ENCODE measurements at places on chromosomes 2 and 18.

GRCh38 chr18:21408681-21409080 is 166.6 kb downstream of the GREB1L start:
- no peak for DNase-seq

- DNase-seq: no peak
These were observed 30.5 kb upstream of the RMDN2 start for GRCh38 chr2:37894601-37895000.

- DNase-seq: no peak
These were observed 59.3 kb downstream of the MYL12B start for GRCh38 chr18:3321133-3321812.

DNA sequence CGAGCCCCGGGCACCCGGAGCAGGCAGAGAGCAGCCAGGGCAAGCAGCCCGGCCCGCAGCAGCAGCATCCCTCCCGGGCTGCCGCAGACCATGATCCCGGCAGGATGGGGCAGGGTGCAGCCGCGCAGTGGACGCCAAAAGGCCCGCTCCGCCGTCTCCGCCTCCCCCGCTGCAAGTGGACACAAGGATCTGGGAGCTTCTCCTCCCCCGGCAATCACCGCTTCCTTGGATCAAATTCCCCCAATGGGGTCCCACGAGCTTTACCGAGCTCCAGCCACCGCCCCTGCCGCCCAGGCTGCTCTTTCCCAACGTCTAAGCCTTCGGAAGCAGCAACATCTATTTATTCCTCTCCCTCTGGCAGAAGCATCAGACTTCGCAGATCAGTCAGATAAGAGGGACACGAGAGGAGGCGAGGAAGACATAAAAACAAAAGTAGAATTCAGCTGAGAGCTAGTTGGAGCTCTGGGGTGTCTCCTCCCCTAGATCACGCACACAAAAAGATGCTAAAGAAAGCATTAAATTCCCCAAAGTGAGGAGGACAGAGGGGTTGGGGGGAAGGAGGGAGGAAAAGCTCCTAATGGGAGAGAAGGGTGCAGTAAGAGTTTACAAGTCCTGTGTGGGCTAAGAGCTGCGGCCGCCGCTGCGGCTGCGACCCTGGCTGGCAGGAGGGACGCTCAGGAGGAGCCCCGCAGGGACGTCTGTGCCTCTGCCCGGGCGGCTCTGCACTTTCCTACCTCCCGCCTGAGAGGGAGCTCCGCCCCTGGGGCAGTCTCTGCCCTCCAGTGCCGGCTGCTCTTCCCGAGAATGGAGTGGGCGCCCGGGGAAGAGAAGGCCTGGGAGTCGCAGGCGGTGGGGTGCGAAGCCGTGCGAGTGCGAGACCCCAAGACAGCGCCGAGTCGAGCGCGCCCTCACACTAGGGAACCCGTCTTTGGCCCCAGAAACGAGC is at the start of gene FRZB:
FRZB (minus strand) TSS at position 177 of the 946 bp plus-strand sequence; CDS start at position 92, 85 bp downstream.
- DNase-seq: no peak

DNA sequence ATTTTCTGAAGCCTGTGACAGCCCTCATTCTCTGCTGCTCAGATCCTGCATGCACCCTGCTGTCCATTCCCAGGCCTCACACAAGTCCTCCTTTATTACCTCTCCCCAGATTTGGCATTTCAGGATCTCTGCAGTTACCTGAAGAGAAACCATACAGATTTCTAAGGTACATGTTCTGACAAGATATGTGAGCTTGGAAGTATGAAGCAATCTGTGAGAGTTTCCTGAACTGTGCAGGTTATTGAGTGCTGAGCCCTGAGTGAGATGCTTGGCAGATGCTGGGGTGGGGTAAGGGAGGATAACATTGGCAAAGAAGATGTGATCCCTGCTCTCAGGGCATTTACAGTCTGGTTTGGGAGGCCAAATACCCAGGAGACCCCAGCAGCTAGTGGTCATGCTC is 122.1 kb upstream of the STPG4 start:
- DNase-seq: no peak

DNA sequence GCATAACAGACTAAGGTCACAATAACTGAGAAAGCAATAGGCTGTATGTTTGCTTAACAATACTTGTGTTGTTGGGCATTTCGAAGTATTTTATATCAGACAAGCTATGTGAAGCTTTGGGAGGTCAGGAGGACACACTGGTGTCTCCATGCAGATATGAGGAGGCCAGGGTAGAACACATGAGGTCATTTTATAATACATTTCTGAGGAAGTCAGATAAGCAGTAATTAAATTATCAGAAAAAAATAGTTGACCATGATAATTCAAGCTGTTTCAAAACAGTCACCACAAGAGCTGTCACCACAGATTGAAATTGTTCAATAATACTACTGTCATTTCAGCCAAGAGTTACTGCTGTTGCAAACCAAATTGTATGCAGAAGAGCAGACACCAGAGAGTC is 160.6 kb downstream of the RIT2 start:
- DNase-seq: no peak

DNA sequence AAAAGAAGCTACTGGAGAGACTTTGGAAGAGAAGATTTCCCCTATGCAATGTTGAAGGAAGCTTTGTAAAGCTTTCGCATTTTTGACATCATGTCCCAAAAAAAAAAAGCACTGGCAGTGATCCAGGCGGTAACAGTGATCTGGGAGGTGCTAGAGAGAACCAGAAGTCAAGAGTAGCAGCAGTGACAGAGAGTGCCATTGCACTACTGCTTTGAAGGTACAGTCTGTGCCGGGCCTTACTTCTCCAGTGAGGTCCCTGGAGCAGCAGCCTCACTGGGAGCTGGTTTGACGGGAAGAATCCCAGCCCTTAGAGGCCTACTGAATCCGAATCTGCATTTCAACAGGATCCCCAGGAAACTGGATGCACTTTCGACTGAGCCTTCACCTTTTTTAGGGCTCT is 50.9 kb upstream of the ATL2 start:
- DNase-seq: no peak

DNA sequence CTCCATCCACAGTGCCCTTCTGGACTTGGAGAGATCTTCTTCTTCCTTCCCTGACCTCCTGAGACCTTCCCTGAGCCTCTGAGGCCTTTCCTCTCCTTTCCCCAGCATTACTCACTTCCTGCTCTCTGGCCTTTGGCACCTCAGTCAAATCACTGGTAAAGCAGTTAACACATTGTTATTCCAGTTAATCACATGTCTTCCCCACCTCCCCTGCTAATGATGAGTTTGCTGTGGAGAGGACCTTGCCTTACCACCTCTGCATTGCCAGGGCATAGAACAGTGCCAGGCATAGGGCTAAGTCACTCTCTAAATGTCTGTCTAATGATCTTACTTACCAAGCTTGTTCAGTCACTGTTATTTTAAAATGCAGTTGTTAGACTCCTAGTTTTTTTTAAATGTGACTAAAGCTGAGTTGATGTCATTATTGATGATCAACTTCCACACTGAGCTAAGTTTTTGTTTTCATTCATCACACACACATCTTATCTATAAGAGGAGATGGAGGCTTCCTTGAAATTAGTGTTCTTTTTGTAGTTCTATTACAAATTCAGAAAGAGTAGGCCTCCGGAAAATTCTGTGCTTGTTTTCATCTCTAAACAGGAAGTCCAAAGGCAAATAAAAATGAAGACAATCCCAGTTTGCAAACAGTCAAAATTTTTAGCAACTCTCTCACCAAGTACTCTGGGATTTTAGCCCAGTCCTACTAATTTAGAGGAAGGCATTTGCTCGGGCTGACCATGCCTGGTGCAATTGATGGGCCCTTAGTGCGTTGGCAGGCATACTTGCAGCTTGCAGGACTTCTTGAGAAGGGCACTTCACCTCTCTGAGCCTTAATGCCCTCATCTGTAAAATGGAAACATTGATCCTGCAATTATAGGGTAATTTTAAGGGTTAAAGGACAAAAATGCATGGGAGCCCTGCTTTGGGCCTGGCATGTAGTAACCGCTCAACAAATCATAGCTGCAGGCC is 113.7 kb upstream of the SPRED2 start:
- no peak for DNase-seq

GRCh38 chr2:234841321-234842015 is 110.3 kb upstream of the SH3BP4 start:
- DNase-seq: no peak

DNA sequence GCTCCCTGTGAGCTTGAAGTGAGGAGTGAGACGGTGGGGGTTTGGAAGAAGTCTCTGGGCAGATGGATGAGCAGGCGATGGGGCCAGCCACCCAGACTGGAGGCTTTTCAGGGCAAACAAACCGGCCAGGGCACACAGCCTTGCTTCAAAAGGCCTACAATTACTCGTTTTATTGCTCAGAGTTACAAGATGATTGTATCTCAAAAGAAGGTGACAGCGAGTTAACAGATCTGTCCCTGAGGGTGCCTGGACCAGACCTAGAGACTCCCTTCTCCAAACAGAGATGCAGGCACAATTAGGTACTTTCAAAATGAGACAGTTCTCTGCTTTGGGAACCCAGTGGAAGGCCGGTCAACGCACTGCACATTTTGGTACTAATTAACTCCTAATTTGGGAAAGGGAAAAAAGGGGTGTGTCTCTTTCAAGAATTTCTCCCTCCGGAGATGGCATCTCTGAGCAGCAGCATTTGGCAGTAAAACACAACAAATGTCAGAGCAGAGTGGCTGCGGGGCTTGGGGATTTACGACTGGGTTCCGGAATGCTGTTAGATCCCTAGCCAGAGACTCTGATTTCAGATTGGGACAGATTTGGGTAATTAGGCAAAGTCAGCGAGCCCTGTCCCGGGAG is 226.7 kb downstream of the TTC32 start:
- DNase-seq: no peak

- DNase-seq: no peak
These were observed 76.7 kb downstream of the CRACDL start for GRCh38 chr2:98859323-98859722.

DNA sequence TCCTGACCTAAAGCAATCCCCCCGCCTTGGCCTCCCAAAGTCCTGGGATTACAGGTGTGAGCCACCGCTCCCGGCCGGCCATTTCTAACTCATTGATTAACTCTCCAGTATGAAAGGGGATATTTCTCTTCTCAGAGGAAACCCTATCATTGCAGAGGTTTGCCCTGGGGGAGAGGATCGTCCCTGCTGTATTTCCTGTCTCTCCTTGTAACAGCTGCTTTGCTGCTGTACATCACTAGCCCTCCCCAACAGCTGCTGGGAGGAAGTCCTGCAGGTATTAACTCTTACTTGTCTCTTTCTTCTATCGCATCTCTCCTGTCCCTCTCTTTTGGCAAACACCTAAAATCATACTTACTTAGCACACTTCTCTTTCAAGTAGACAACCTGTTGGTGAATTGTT is 219.0 kb upstream of the DSEL start:
- no peak for DNase-seq

DNA sequence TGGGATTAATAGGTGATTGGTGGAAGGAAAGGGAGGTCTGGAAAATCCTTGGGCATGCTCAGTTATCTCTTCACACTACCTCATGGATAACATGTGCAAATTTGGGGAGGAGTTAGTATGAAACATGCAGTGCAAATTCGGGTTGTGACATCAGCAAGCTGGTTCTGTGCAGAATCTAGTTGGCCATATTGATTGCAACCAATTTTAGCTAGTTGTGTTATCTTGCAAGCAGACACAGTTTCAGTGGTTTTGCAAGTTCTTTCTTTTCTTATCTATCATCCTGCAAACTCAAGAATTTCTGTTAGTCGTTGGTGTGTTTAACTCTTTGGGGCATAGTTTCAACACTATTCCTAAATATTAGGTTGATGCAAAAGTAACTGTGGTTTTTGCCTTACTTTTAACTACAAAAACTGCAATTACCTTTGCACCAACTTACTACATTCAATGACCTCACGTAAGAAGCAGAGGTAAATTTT is 135.4 kb downstream of the PTH2R start:
- no peak for DNase-seq

- no peak for DNase-seq
These were observed 48.1 kb downstream of the BCL11A start for GRCh38 chr2:60505240-60505879.

DNA sequence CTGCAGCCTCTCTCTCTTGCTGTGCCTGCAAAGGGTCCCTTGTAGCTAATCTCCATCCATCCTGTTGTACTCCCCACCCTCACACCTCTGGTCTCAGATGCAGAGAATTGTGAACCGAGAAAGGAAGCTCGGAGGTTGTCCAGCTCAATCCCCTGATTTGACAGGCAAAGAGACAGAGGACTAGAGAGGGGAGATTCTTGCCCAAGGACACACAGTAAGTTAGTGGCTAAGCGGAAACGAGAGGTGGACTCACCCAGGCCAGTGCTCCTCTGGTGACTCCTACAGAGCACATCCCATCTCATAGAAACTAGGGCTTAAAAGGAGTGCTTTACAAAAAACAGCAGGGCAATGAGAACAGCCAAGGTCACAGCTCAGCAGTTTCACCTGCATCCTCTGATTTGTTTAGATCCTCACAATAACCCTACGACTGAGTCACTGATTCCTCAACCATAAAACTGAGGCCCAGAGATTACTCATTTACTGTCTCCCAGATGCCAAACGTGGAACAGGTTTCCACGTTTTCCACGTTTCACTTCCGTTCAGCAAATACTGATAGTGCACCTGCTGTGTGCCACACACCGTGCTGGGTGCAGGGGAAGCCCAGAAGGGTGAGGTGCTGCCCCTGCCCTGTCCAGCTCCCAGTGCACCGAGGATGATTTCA is 22.1 kb downstream of the EHD3 start:
- DNase-seq: no peak

All from cortex of kidney (tissue), 1 donor.